Muscle of back (tissue), 13 donors: ENCODE measurements at places on chromosomes 12 and 14. TPM values are rescaled to one million over a fixed set of nuclear protein-coding genes. Genes with fewer than 3 reads are reported as not detected.

Gene PMEL
- 0.97 TPM for polyA plus RNA-seq

GRCh38 chr14:61470961-61471293 lies 149.5 kb downstream of the PRKCH start:
- no peak for DNase-seq

DNA sequence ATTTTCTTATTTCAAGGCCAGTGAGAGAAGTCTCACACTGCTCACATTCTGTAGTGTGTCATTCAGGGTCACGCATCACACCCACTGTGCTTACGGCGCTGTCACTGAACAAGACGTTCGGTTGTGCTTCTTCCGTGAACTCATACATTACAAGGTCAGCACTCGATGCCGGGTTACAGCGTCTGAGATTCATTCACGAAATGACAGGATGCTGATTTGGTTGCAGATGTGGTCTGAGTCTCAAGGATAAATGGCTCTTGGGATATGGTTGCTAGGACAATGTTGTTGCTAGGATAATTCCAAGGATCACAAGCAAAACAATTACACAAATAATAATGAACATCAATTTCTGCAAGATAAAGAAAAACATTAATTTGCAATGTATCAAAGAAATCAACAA lies 47.4 kb downstream of the STX2 start:
- DNase-seq = no peak

Gene ELK3
- polyA plus RNA-seq = 39.1 TPM

Gene MYO1H
- not detected for polyA plus RNA-seq

DNA sequence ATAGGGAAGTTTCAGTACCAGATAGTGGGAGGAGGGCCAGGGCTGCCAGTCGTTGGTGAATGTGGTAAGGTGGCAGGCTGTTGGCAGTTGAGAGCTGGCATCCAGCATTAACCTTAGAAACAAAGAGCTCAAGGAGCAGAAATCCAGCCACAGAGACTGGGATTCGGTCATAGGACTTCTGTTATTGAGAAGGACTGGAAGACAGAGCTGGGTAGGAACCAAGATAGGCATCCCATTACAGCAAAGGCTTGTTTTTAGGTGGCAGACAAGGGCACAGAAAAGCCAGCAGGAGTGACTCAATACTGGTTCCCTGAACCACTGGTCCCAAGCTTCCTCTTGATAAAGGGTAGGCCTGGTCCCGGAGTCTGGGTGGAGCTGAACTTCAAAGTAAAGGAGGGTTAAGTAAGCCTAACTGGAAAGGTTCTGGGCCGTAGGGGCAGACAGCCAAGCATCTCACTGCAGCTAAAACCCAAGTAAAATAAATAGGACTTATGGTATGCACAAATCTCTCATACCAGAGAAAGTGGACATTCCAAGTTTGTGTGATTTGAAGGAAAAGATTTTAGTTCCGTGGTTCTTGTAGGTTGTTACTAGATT lies 147.9 kb downstream of the ETV6 start:
- DNase-seq = no peak

DNA sequence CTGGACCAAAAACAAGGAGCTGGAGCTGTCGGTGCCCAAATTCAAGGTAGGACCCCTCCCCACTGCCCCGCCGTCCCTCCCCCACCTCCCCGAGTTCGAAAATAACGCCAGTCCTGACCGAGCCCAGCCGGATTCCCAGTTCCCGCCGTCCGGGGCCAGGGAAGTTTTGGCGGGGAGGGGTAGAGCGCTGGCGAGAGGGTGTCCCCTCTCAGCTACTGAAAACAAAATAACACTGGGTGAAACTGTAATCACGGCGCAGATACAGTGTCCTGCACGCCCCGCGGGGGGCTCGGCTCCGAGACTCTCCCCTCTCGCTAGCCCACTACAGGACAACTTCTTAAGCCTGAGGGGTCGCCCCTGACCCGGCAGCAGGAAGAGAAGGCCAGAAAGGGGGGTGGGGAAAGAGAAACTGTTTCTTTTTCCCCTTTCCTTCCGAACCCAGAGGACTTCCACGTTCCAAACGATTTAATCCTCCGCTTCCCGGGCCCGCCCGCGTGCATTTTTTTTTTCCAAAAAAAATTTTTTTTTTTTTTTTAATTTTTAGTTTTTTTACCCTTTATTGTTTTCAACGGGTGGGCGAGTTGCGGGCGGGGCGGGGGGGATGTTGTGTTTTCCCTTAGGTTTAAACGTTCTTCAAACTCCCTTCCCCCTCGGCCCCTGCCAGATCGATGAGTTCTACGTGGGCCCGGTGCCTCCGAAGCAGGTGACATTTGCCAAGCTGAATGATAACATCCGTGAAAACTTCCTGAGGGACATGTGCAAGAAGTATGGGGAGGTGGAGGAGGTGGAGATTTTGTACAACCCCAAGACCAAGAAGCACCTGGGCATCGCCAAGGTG lies 1.6 kb downstream of the SETD1B start:
- DNase-seq = peak; percentile 84

Gene IFNG-AS1
- 0.45 TPM for polyA plus RNA-seq

DNA sequence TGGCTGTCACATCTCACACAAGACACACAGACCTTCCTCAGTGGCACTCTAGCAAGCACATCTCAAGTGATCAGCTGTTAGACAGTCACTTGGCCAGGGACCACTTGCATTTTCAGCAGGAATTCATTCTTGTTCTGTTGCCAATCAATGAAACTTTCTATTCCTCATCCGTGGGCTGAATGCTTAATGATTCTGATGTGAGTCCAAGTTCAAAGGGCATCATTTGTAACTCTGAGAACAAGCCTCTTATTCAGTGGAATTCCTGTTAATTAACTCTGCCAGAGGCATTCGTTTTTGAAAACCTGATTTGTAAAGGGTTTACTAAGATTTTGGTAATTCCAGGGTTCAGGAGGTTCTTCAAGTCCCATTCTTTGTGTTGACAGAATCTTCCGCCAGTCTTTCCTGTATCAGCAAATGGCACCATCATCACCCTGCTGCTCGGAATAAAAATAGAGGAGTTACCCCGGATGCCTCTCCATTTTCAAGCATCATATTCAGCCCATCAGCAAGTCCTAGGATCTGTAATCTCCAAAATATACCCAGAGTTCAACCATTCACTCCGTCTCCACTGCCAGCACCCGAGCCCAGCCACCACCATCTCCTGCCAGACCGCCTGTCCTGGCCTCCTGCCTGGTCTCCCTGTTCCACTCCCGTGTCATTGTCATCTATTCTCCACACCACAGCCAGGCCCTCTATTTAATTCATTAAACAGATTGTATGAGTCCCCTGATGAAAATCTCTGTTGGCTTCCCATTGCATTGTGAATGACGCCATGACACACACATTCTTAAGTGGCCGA lies 473.4 kb downstream of the AACS start:
- DNase-seq = no peak

Gene TTC9
- polyA plus RNA-seq = 7.5 TPM

DNA sequence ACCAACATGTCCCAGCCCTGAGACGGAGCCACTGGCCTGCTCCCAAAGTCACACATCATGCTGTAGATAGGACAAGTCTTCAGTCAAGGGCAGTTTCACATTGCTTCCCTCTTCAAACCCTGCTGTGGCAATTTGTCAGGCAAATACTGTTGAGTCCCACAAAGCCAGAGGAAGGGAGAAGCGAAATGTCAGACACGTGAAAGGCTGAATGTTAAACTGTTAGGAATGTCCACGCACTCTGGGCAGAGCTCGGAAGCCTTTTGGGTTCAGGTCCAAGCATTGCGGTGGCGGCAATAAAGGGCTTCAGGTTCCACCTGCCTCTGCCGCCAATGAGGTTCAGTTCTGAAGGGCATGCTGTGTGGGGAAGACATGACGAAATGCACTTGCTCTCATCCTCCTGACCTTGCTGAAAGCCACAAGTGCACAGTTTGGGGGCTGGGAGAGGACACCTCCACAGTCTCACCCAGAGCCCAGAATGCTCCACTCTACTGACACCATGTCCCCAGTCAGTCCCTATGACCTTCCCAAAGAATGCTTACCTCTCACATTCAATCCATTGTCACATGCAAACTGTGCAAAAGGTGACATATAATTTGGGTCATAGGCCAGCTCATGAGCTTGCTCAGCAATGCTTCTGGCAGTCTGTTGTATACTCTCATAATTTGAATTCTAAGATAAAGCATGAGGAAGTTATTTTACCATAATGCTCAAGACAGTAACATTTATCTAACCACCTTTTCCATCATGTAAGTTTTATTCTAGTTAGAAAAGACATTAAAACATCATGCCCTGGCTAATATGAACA lies 35.7 kb downstream of the RAD9B start:
- DNase-seq = no peak

DNA sequence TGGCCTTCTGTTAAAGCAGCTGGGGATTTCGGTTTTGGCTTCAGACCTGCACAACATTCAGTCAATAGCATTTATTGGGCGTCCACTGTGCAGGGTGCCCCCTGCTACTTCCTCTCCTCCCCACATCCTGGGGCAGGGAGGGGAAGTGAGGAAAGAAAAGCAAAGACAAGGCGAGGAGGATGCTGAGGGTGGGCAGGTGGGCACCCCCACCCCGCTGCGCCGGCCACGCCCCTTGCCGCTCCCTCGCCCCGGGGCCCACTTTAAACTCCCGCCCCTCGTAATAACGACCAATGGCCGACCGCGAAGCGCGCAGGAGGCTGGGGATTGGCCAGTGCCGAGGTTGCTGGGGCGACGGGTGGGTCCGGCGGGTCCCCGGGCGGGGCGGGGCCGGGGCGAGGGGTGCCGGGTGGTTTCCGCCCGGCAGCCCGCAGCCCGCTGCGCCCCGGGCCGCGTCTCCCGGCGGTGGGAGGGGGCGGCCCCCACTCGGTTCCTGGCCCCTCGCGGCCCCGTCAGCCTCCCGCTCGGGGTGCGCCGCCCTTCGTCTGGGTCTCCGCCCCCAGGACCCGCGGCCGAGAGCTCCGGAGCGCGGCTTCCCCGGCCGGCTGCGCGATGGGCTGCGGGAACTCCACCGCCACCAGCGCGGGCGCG lies at the start of gene C12orf75:
Gene C12orf75, plus strand, starts transcription at position 409 of the 648 bp plus-strand sequence. Its CDS starts 201 bp downstream, at position 610.
- DNase-seq = peak; percentile 76

Gene RIPK3
- polyA plus RNA-seq = 2.2 TPM

DNA sequence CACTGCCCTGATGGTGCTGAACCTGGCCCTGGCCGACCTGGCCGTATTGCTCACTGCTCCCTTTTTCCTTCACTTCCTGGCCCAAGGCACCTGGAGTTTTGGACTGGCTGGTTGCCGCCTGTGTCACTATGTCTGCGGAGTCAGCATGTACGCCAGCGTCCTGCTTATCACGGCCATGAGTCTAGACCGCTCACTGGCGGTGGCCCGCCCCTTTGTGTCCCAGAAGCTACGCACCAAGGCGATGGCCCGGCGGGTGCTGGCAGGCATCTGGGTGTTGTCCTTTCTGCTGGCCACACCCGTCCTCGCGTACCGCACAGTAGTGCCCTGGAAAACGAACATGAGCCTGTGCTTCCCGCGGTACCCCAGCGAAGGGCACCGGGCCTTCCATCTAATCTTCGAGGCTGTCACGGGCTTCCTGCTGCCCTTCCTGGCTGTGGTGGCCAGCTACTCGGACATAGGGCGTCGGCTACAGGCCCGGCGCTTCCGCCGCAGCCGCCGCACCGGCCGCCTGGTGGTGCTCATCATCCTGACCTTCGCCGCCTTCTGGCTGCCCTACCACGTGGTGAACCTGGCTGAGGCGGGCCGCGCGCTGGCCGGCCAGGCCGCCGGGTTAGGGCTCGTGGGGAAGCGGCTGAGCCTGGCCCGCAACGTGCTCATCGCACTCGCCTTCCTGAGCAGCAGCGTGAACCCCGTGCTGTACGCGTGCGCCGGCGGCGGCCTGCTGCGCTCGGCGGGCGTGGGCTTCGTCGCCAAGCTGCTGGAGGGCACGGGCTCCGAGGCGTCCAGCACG lies 4.7 kb downstream of the LTB4R start:
- DNase-seq = no peak

- no peak for DNase-seq
Observed at GRCh38 chr14:93984987-93985410, 8.6 kb upstream of the ASB2 start.

DNA sequence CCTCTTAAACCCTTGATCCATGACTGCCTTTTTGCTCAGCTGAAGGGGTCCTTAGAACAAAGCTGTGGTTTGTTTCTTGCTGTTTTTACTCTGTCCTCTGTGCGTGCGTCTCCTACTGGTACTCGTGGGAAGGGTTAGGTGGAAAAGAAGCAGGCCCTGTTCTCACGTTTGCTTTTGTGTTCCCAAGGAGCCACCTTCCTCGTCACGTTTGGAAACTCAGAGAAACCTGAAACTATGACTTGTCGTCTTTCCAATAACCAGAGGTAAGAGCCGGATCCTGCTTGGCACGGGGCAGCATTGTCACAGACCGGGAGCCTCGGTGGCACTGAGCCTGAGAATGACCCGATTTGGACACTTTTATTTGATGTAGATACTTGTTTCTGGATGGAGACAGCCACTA lies 13.1 kb downstream of the ZFYVE21 start:
- no peak for DNase-seq

Gene CPNE6
- polyA plus RNA-seq = not detected

GRCh38 chr12:93776581-93777018 lies 99.4 kb downstream of the CRADD start:
- peak; percentile 94 for DNase-seq

DNA sequence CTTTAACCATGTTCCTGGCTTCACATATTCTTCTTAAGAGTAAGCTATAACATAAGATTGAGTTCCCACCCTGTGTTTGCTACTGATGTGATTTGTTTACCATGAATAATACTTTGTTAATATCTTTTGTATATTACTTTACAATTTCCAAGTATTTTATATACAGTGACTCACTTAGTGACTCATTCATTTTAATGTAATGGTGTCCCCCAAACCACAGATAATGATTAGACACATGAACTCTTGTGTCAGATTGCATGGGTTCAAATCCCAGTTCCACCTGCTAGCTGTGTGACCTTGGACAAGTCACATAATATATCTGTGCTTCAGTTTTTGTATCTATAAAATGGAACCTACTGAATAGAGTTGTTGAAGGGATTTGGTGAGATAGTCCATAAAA lies 76.1 kb downstream of the MYF5 start:
- no peak for DNase-seq

DNA sequence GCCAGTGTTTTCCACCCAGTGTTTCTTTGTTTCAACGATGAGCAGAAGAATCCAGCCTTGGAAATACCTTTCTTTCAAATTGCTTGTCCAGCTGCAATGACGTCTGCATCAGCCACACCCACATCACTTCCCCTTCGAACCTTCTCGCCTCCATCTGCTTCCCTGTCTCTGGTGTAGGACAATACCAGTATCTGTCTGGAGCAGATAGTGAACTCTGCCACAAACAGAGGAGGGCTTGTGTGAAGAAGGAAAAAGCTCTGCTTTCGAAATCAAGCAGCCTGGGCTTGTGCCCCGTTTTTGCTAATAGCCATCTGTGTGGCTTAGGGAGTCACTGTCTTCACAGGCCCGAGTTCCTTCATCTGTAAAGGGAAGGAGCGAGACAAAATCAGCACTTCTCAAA lies 415.4 kb downstream of the ZFP36L1 start:
- no peak for DNase-seq
